Activated CD8-positive, alpha-beta memory T cell treated with anti-CD3 and anti-CD28 coated beads for 4 hours (primary cell): ENCODE measurements at places on chromosomes 6 and 20.

DNA sequence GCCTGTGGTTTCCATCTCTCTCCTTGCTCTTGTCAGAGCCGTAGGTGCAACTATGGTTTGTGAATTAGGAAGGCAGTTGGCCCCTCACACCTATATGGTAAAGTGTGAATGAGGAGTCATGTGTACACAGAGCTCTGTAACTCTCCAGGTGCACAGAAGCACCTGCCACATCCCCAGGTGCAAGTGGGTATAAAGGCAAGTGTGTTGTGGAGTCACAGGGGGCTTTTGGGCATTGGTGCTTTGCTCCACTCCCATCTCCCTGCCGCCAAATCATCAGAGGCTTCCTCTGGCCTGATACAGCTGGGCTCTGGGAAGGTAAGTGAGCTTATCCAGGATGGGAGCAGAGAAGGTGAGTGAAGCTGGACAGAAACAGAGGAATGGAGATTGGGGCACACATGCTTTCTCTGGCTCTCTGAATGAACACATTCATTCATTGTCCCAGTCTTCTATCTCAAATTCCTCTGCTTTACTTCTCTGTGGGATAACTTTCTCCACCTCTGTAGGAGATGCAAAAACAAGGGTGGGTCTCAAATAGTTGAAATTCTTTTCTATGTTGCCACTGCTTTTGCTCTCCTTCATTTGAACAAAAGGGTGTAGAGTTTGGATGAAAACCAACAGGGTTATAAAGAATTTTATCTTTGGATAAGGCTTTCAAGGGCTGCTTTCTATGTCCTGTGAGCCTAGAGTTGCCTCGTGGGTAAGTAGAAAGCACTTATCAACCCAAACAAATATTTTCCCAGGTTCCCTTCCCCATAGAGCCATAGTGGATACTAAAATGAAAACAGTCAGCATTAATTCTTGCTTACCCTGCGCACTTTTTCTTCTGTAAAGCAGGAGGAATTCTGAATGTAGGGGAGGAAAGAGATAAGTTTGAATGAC lies 45.0 kb upstream of the RIPOR2 start:
- DNase-seq = no peak

DNA sequence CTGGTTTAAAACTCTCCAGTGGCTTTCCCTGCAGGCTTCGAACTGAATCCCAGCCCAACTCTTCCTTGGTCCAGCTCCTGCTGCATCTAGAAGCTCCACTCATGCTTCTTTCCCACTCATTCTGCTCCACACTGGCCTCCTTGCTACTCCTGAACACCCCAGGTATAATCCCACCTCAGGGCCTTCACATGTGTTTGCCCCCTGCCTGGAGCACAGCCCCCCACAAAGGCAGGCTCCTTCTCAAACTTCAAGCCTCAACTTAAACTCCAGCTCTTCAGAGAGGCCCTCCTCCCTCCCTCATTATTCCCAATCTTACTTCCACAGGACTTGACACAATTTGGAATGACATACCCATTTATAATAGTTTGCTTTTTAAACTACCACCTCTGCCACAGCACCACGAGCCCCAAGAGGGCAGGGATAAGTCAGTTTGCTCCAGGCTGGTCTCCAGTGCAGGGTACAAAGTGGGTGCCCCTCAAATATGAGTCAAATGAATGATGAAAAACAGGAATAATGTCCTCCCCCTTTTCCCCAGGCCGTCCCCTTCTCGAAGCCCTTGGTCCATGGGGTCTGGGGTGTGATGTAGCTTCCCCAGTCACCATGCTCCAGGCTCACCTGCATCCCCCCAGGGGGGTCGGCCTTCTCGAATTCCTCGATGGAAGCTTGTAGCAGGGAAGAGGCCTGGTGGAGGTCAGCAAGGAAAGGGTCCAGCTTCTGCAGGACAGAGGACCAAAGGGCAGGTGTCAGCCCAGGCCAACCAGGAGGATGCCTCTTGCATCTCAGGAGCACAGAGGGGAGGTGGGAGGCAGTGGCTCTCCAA lies 37.4 kb downstream of the KIAA1755 start:
- DNase-seq = no peak

GRCh38 chr20:41468994-41469600 lies 102.5 kb upstream of the EMILIN3 start:
- DNase-seq = no peak

GRCh38 chr6:13101985-13102384 lies 226.4 kb downstream of the TBC1D7 start:
- DNase-seq = no peak

DNA sequence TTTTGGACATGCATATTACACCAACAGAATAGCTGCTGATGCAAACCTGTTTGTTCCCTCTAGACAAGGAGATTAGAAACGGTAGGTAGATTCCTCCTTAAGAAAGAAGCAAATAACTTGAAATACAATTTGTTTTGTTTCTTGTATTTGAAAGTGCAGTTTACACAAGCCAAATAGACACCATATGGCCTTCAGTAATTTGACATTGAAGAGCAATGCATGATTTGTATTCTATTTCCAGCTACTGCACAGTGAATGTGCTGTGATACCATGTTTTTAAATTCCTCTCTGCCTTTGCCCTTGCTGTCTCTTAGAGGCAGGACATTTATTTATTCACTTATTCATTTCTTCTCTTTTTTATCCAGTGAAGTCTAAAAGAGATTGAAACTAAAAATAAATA lies 31.9 kb upstream of the ANKEF1 start:
- no peak for DNase-seq
